Omental fat pad (tissue), 4 donors: ENCODE measurements at places on chromosomes 1 and 21. TPM values are rescaled to one million over a fixed set of nuclear protein-coding genes. Genes with fewer than 3 reads are reported as not detected.

The ZNF593OS gene
- not detected for total RNA-seq

The FCGR2B gene
- 74.9 TPM for total RNA-seq

The CRNN gene
- total RNA-seq, result not detected

The KIF17 gene
- 4.8 TPM for total RNA-seq

The TFF1 gene
- not detected for total RNA-seq

The SLC1A7 gene
- total RNA-seq, result 0.48 TPM

The MRPL39 gene
- 18.6 TPM for total RNA-seq

The FMO2 gene
- total RNA-seq, result 179 TPM

The CELA3A gene
- total RNA-seq, result 2.4 TPM

The ZBTB37 gene
- total RNA-seq, result 16.1 TPM

DNA sequence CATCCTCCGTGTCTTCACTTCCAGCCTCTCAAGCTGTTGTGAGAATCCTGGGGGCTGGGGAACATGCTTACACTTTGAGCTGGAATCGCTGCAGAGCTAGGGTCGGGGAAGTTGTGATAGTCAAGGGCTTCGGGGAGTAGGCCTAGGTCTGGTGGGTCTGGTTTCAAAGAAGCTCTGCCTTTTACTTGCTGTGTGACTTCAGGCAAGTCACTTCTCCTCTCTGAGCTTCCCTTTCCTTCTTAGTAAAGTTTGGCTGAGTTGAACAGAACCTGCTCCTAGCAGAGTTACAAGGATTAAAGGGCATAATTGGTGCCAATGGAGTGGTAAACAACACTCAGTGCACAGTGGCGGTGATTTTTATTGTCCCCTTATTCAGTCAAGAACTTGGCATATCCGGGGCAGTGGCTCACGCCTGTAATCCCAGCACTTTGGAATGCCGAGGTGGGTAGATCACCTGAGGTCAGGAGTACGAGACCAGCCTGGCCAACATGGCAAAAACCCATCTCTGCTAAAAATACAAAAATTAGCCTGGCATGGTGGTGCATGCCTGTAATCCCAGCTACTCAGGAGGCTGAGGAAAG lies 25.7 kb downstream of the ARHGEF19 start:
- no peak for DNase-seq

DNA sequence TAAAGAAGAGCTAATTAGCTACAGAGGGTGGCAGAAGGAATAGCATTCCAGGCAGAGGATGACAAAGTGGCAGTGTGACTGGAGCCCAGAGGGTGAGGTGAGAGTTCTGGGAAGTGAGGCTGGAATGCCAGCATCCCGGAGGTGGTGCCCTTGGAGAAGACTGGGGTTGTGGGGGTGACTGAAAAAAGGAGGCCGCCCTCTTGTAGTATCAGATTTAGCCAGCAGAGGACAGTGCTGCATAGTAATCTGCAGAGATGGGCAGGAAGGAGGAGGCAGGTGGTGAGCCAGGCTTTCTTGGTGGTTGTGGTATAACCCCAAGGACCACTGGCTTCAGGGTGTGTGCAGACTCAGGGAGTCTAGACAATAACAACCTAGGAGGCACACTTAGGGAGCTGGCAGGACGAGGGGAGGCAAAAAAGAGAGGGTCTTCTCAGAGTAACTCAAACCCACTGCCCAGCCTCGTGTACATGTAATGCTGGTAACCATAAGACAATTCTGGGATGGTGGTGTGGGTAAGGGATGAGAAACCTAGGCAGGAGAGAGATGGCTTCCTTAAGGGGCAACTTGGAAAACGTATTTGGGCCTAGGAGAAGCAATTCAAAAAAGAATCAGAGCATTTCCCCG lies 30.5 kb downstream of the MROH7 start:
- DNase-seq, result no peak

GRCh38 chr1:54807756-54808155 lies 6.6 kb upstream of the TTC22 start:
- DNase-seq, result no peak

GRCh38 chr1:205623646-205624045 lies 8.2 kb downstream of the ELK4 start:
- no peak for DNase-seq

- no peak for DNase-seq
These were observed 45.7 kb downstream of the PLPP3 start for GRCh38 chr1:56533621-56534020.

DNA sequence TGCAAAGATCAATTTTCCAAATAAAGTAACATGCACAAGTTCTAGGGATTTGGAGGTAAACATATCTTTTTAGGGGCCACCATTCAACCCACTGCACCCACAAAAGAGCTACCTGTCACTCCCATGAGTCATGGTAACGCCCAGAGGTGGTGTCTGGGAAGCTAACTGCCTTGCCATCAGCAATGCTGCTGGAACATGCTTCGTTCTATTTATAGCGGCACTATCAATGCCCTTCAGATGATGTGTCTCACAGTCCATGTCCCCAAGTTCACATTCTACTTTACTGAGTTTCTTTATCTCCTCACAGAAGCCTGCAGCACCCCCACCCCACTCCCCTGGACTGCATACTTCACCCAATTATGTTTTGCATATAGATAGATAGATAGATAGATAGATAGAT lies 95.4 kb downstream of the LPAR3 start:
- DNase-seq, result no peak

- DNase-seq, result no peak
These were observed 33.6 kb downstream of the CHML start for GRCh38 chr1:241606544-241606943.

GRCh38 chr1:116951200-116951935 lies 41.7 kb downstream of the PTGFRN start:
- DNase-seq, result no peak

DNA sequence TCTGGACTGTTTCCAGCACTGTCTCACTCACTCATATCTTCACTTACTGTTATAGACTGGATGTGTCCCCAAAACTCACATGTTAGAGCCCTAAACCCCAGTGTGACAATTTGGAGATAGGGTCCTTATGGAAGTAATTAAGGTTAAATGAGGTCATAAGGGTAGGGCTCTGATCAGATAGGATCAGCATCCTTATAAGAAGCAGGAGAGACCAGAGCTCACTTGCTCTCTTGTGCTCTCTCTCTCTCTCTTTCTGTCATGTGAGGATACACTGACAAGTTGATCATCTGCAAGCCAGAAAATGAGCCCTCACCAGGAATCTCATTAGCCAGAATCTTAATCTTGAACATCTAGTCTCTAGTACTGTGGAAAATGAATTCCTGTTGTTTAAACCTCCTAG lies 23.4 kb downstream of the TNR start:
- DNase-seq, result no peak

- DNase-seq, result no peak
These were observed 2.6 kb upstream of the TAGLN2 start for GRCh38 chr1:159927849-159928431.

DNA sequence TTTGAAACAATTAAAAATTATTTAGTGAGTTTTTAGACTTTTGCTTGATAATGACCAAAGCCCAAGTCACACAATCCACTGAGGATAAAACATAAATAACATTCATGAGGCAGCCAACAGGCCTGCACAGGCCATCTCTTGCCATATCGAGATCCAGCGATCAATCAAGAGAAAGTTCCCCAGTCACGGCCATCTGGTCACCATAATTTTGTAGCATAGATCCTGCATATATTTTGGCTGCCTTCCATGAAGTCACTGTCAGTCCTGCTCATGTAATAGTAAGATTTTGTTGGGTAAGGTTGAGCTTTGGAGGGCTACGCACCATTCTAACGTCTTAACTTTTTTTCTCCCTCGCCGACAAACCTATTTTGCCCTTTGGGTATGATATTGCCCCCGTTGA lies 17.5 kb downstream of the KPNA6 start:
- DNase-seq, result no peak

- no peak for DNase-seq
These were observed 22.8 kb upstream of the ZNF281 start for GRCh38 chr1:200432586-200432985.

GRCh38 chr1:94988356-94988755 lies 61.4 kb upstream of the CNN3 start:
- no peak for DNase-seq

DNA sequence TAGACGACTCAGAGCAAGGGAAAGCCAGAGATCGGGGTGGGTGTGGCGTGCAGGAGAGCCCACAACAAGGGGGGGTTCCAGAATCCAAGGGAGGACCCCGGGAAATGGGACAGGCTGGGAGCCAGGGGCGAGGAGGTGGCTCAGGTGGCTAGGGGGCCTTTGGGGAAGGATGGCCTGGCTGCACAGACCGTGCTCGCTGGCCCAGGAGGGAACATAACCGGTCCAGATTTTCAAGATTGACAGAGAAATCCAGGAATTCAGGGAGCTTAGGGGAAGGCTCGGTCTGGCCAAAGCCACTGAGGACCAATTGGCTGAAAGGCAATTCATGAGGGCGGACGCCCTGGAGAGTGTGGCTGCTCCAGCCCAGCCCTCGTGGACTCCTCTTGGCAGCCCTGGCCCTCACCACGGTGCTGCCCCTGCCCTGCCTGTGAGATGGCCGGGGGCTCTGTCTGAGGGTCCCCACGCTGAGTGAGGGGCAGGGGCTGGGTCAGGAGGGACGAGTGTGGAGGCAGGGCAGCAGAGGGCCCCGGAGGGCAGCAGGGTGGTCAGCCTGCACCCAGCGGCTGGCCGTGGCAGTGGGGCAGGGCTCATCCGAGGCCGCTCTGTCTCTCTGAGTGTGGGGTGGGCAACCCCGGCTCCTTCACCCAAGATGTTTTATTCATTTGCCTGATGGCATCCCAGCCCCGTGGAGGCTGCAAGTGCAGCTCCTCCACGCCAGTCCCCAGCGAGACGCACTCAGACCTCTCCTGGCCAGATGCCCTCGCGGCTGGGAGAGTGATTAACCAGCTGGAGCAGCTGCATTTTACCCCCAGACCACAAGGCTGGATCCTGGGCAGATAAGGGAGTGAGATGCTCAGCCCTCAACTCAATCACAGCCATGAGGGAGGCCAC lies 5.6 kb upstream of the LRRC3 start:
- no peak for DNase-seq

GRCh38 chr21:33071770-33072306 lies 1.9 kb downstream of the OLIG1 start:
- DNase-seq, result no peak

DNA sequence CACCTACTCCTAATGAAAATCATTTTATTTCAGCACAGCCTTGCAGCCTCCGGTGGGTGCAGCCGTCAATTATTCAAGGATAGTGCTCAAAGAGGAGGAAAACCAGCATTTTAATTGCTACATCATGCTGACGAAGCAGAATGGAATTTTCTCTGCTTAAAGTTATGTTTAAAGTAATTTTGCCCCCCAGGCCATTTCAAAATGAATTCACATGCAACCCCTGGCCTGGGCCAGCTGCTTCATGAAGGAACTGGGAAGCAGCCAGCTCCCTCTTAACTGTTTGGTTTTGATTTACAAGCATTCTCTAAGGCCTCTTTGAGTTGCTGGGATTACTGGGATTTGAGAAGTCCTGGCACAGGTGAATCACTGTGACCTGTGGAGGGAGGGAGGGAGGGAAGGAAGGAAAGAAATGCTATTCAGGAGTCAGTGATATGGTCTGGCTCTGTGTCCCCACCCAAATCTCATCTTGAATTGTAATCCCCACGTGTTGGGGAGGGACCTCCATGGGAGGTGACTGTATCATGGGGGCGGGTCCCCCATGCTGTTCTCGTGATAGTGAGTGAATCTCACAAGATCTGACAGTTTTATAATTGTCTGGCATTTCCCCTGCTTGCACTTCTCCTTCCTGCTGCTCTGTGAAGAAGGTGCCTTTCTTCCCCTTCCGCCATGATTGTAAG lies 66.0 kb downstream of the PGBD5 start:
- no peak for DNase-seq

DNA sequence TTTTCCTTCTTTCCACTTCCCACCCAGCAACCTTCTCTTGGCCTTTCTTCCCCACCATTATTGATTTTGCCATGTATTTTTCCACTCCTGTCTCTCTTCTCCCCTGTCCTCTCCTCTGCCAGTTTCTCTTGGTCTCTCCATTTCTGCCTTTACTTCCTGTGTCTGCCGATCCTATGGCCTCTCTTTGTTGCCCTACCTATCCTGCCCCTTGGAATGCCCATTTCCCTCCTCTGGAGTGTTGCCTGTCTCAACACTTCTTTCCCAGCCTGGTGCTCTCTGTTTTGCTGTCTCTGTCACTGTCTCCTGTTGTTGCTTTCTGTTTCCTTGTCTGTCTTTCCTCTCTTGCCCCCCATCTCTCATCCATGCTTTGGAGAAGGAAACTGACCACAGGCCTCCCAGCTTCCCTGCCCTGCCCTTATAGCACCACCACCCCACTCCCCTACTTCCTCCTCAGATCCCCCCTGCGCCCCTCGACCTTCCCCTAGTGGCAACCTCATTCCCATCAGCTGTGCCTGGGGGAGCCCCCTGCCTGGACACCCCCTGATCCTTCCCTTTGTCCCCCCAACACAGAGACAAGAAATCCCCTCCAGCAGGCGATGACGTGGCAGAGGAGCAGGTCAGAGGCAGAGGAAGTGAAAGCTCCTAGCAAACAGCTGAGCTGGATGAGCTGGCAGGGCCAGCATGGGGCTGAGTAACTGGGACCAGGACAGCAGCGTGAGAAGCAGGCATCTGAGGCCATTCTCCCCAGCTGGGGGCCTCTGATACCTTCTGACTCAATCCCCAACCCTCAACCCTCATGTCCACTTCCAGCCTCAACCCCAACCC lies 6.6 kb upstream of the ETV3L start:
- DNase-seq, result no peak

DNA sequence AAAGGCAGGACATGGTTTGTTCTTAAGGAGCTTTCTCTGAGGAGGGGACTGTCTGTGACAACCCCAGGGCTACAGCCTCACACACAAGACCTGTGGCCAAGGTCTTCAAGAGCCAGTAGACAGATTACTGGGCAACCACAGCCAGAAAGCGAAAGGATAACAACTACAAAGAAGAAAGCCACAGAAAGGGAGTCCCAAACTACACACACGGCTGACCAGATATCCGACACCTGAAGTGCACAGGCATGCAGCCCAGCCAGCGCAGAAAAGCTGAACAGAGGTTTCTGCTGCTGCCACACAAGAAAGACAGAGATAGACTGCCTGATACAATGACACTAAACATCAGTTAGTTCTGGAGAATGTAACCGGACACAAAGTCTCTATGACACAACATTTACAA lies 21.4 kb upstream of the NADK start:
- DNase-seq, result no peak

DNA sequence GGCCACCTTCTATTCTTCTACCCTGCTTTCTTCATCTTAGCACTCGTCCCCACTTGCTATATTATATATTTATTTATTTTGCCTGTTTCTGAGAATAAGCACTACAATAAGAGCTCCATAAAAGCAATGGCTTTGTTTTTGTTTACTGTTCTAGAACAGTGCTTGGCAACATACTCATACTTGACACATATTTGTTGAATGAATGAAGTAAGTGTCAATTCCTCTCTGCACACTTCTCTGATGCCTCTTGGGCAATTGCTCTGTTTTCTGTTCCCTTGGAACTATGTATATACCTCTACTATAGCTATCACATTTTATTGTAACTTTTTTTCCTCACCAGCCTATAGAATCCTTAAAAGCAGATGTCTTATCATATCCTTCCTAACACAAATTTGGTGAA lies 7.5 kb upstream of the SLC19A2 start:
- DNase-seq, result no peak
